Lower lobe of right lung (tissue), 2 donors: ENCODE measurements at places on chromosomes 1 and 21. TPM values are rescaled to one million over a fixed set of nuclear protein-coding genes. Genes with fewer than 3 reads are reported as not detected.

- no peak overlapping the region for H3K4me3 ChIP-seq
- H3K4me1 ChIP-seq, result no peaks in the 10 kb centered on the region
- H3K27ac ChIP-seq, result no peak overlapping the region
- H3K27me3 ChIP-seq, result no peaks in the 10 kb centered on the region
- H3K36me3 ChIP-seq, result no peaks in the 10 kb centered on the region
These were observed 19.2 kb upstream of the RGS8 start for GRCh38 chr1:182703539-182703938.

DNA sequence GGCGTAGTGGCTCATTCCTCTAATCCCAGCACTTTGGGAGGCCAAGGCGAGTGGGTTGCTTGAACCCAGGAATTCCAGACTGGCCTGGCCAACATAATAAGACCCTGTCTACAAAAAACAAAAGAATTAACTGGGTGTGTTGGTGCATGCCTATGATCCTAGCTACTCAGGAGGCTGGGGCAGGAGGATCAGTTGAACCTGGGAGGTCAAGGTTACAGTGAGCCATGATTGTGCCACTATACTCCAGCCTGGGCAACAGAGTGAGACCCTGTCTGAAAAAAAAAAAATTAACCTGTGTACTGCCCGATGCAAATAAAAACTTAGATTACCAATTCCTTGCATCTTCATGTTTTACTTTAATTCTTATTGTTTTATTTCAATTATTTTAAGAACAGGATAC lies 193.2 kb downstream of the PATJ start:
- no peaks in the 10 kb centered on the region for H3K27me3 ChIP-seq
- H3K36me3 ChIP-seq, result no peaks in the 10 kb centered on the region
- DNase-seq, result no peak

Gene KIF2C
- total RNA-seq, result 1.7 TPM

DNA sequence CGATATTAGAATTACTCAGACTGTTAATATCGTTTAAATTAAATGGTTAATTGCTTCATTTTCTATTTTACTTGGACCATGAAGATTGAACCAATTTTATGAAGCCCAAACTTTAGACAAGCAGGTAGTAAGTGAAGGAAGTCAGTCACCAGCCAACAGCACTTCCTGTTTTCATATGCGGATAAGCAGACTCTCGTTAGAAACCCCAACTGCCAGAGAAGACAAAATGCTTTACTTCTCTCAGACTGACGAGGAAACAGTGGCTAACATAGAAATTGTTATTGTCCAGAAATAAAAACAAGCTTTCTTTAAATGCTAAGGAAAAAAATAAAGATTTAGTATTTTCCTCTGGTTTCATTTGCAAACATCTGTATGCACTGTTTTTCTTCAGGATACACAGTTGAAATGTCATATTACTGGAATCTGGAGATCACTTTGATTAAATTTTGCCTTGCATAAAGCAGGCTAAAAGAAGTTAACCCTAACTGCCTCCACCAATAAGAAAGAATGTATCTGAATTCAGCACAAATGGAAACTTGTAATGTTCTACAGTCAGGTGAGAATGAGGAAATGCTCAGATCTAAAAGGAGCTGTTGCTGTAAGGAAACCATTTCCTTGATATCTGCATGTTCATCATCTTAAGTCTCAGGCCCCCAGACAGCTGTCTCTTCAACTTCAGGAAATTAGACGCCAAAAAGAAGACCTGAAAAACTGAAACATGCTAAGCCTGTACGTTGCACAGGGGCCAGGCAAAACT lies 129.8 kb upstream of the SAMSN1 start:
- H3K27ac ChIP-seq, result peak overlapping the region; percentile 38
- DNase-seq, result no peak

DNA sequence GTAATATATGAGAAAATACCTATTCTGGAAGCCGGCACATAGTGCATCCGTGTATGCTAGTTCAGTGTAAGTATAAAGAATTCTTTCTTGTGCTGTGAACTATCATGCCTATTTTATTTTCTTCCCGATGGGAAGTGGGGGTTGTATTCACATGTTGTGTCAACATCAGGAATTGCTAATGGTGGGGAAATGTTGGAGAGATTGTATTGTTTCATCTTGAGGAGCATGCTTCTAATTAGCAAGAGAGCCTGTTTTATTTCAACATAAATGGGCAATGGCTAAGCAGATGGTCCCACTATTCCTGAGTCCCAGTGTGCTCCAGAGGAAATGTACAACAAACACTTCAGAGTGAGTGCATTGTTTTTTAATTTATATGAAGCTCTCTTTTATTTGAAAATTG lies 485.2 kb downstream of the PLPP3 start:
- no peaks in the 10 kb centered on the region for H3K36me3 ChIP-seq
- no peak overlapping the region for H3K4me3 ChIP-seq
- no peak overlapping the region for H3K27ac ChIP-seq
- H3K4me1 ChIP-seq, result no peaks in the 10 kb centered on the region
- no peaks in the 10 kb centered on the region for H3K27me3 ChIP-seq

DNA sequence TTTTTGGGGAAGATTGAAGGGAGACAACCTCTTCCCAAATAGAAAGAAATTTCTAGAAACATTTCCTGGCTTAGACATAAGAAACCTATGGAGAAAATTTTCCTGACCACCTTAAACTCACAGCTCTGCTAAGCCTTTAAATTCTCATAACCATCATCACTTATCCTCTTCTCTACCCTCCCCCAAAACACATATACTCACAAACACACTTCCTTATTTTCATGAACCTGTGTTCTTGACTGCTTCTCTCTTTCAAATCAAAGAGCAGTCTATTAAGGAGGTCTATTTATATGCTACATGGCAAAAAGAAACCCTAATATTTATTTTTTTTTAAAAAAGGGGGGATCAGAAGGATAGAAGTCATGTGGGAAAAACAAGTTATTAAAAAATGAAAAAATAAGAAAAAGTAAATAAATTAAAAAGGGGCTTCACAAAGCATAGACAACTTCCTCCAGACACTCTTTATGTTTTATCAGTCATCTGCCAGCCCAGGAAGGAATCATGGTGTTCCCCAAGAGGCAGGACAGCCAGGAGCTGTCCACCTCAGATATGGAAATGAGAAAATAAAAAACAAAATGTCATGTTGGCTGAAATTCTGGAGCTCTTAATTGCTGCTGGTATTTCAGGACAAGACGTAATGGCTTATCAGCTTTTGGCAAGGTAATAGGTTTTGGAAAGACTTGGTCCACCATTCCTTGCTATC lies 12.8 kb upstream of the RGS2 start:
- H3K4me3 ChIP-seq, result no peak overlapping the region
- DNase-seq, result no peak
- H3K36me3 ChIP-seq, result no peaks in the 10 kb centered on the region
- H3K4me1 ChIP-seq, result no peaks in the 10 kb centered on the region
- H3K27me3 ChIP-seq, result no peaks in the 10 kb centered on the region

DNA sequence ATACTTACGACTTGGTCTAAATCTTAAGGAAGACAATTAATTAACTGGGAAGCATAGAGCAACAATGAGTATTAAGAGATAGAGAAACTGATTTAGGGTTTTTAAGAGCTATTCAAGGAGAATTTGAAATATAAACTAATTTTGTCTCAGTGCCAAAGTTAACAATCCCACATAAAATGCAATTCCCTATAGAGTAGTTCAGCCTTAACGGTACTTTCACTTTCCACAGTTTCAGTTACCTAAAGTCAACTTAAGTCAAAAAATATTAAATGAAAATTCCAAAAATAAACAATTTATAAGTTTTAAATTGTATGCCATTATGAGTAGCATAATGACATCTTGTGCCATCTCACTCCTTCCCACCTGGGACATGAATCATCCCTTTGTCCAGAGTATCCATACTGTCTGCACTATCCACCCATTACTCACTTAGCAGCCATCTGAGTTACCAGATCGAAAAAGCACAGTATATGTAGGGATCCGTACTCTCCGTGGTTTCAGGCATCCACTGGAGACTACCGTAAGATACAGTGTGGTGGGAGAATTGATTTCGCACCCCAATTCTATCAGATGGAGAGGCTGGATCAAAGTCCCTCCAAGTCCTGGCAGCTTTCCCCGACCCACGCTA lies 4.8 kb upstream of the SARS1 start:
- no peaks in the 10 kb centered on the region for H3K36me3 ChIP-seq
- no peaks in the 10 kb centered on the region for H3K27me3 ChIP-seq
- no peaks in the 10 kb centered on the region for H3K4me1 ChIP-seq
- no peak overlapping the region for H3K27ac ChIP-seq

GRCh38 chr1:168920456-168921094 lies 185.9 kb upstream of the ATP1B1 start:
- H3K27ac ChIP-seq, result peak overlapping the region; percentile 37
- H3K4me3 ChIP-seq, result no peak overlapping the region
- H3K4me1 ChIP-seq, result peaks cover 22% of the 10 kb centered on the region
- H3K36me3 ChIP-seq, result no peaks in the 10 kb centered on the region
- DNase-seq, result no peak
- H3K27me3 ChIP-seq, result no peaks in the 10 kb centered on the region

Gene KRTAP7-1
- total RNA-seq, result not detected

GRCh38 chr1:62307895-62308492 lies 11.2 kb downstream of the KANK4 start:
- H3K4me3 ChIP-seq, result no peak overlapping the region
- H3K27ac ChIP-seq, result no peak overlapping the region
- no peaks in the 10 kb centered on the region for H3K36me3 ChIP-seq
- no peak for DNase-seq
- no peaks in the 10 kb centered on the region for H3K4me1 ChIP-seq
- no peaks in the 10 kb centered on the region for H3K27me3 ChIP-seq

Gene FCRL4
- total RNA-seq, result not detected

Gene RNU1-1
- 6,803 TPM for total RNA-seq

Gene ICOSLG
- total RNA-seq, result 11.6 TPM

DNA sequence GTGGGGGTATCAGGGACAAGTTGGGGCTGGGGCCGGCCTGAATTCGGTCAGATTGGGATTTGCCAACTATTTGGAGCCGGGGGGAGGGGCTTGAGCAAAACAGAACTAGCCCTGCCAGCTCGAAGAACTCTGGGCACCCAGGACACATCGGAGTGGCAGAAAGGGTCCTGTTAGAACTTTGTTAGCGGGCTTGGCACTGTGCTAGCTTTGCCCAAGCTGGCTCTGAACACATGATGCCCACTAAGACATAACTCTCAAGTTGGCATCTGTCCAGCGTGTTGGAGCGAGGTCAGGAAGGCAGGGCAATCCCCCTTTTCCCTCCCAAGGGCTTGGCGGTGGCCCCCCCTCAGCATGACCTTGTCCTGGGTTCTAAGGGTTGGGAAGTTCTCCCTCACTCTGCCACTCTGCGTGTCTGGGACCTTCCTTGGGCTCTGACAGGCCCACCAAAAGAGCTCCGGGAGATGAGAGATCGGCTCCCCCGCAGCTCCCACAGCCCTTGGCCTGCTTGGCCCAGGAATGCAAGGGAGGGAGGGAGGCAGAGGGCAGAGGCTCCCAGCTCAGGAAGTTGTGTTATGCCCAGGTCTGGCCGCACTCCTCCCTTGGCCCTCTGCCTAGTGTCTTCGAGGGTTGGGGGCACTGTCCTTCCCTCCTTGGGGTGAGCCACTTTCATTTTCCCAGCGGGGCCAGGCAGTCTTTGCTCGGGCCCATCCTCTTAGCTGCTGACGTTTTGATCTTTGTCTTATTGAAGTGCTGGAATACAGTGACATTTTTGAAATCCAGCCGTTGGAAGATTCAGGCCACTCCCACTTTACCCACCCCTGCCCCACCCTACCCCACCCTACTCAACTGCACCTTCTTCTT lies 1.2 kb downstream of the LMNA start:
- peaks cover 51% of the 10 kb centered on the region for H3K4me1 ChIP-seq
- H3K27me3 ChIP-seq, result no peaks in the 10 kb centered on the region
- peak; percentile 79 for DNase-seq
- H3K4me3 ChIP-seq, result peak overlapping the region; percentile 90
- H3K27ac ChIP-seq, result peak overlapping the region; percentile 99
- H3K36me3 ChIP-seq, result no peaks in the 10 kb centered on the region

Gene CCT3
- 117 TPM for total RNA-seq

DNA sequence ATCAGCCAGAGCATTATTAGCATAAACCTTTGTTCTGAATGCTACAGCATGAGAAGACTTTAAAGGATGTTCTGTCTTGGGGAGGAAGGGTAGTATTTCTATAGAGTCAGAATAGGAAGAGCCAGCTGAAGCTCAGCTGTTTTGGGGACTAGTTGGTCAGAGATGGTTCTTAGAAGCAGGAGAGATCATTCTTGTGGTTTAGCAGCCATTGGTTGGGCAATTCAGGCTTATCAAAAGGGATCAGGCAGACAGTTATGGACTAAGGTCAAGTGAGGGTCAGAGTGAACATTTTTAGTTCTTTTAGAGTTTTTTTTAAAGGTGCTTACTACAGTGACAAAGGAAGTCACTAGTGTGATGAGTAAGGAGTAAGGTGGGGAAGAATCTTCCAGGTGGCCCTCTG lies 245.5 kb downstream of the RPS6KC1 start:
- H3K4me1 ChIP-seq, result no peaks in the 10 kb centered on the region
- no peaks in the 10 kb centered on the region for H3K36me3 ChIP-seq
- no peak for DNase-seq

Gene DIPK1A
- 5.6 TPM for total RNA-seq

Gene C1QC
- 800 TPM for total RNA-seq

Gene SLC30A10
- not detected for total RNA-seq

Gene MFAP2
- 11.9 TPM for total RNA-seq

DNA sequence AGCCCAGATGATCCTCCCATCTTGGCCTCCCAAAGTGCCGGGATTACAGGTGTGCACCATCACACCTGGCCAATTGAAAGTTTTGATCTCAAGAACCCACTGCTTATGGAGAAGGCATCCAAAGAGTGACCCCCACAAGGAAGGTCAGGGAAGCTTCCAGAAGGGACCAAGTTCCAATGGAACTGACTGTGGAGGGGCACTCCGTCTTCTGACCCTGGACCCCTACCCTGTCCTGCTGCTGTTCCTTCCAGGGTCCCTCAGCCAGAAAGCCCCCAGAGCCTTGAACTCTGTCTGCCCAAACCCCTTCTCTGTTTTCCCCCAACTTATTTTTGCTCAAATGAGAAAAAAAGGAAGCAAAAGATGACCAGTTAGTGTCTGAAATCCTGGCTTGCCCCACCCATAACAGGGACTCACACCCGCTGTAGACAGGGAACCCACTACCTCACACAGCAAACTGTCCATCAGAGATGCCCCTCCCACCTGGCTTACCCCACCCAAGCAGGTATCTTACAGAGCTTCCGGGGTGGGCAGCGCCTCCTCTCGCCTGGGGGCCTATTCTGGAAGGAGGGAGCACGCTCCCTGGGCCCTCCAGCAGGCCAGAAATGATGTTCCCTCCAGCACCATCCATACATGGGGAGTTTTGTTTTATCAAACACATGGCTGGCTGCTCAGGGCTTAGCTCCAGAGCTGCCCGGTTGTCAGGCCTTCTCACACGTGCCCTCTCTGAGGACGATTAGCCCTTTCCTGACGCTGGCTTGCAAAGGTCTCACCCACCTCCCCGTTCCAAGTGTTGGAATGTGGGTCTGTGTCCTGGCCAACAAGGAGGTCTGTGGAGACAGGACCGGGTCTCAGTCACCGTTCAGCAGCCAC lies 3.1 kb upstream of the WNT3A start:
- H3K4me3 ChIP-seq, result no peak overlapping the region
- no peaks in the 10 kb centered on the region for H3K36me3 ChIP-seq
- H3K27me3 ChIP-seq, result peaks cover 69% of the 10 kb centered on the region
- H3K4me1 ChIP-seq, result no peaks in the 10 kb centered on the region
- no peak for DNase-seq

GRCh38 chr21:24179110-24179509 lies 1428.2 kb downstream of the MRPL39 start:
- H3K27me3 ChIP-seq, result no peaks in the 10 kb centered on the region
- no peaks in the 10 kb centered on the region for H3K4me1 ChIP-seq
- no peak overlapping the region for H3K27ac ChIP-seq
- H3K4me3 ChIP-seq, result no peak overlapping the region
- DNase-seq, result no peak

- peak within 1 kb of the TSS; percentile 71 for H3K4me3 ChIP-seq
- peak; percentile 84 for DNase-seq
- H3K4me1 ChIP-seq, result peaks cover 23% of the 10 kb centered on the region
- H3K36me3 ChIP-seq, result no peaks in the 10 kb centered on the region
- H3K27me3 ChIP-seq, result peaks cover 4% of the 10 kb centered on the region
These were observed at the start of gene HEYL for GRCh38 chr1:39639305-39640130. Gene HEYL, minus strand, starts transcription at chr1:39639643. Its CDS starts 18 bp downstream, at chr1:39639625.

Gene LEFTY1
- total RNA-seq, result not detected

Gene SMCP
- not detected for total RNA-seq
